ENCODE measurements at places on chromosomes 13 and 19.

GRCh38 chr19:48625891-48626327 is 6.6 kb downstream of the SPHK2 start:
- no peak for DNase-seq

DNA sequence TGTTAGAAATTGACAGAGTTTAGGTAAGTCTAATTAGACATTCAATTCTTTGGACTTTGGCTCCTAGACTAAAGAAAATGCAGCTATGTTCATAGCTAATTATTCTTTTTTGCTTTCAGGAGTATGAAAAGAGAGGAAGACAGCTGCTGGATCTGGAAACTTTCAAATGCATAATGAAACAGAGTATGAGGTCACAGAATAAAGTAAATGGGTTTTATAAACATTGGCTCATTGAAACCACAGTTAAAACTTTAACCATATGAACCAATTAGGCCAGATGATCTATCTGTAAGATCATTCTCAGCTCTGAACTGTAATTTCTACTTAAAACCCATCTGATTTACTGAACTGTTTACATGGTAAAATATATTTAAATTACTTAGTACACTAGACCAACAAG is 82.7 kb downstream of the TEX26 start:
- no peak for DNase-seq

DNA sequence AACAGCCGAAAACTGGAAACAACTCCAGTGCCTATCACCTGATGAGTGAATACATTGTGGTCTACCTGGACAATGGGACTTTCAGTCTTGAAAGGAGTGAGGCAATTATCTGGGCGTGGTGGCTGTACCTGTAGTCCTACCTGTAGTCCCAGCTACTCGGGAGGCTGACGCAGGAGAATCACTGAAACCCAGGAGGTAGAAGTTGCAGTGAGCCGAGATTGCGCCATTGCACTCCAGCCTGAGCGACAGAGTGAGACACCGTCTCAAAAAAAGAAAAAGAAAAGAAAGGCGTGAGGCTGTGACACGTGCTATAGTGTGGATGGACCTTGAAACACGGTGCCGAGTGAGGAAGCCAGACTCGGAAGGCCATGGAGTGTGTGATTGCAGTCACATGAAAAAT is 4.1 kb upstream of the NTN5 start:
- DNase-seq, result no peak

DNA sequence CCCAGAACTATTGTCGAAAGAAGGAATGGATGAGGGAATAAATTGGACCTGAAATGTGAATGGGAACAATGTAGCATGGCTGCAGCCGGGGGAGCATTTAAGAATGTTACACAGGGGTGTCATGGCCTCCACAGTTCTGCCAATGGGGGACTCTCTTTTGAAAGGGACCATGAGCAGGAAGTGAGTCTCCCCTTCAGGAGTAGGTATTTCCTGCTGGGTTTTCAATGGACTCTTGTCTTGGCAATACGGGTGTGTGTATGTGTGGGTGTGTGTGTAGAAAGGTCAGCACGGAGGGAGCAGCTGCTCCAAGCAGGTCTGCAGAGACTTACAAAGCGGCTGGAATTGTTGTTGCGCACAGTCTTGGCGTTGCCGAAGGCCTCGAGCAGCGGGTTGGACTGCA is 24.4 kb downstream of the MYO1F start:
- peak; percentile 18 for DNase-seq

DNA sequence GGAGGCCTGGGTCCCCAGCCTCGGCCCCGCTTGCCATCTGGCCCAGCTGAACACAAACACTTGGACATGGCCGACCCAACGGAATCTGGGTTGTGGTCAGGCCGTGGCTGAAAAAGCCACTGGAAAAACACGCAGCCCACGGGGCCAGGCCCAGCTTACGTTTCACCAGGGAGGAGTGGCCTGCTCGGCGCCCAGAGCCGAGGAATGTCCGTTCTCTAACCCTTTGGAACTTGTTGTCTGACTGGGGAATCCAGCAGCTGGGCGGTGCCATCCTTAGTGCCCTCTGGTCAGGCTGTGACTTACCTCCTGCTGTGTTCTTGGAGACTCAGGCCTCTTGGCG is 13.8 kb downstream of the CILP2 start:
- no peak for DNase-seq

All from DMS 273 treated with DMSO at 0.1 percent for 48 hours (cell line).